Right renal cortex interstitium (tissue), 3 donors: ENCODE measurements at places on chromosomes 2 and 18. TPM values are rescaled to one million over a fixed set of nuclear protein-coding genes. Genes with fewer than 3 reads are reported as not detected.

DNA sequence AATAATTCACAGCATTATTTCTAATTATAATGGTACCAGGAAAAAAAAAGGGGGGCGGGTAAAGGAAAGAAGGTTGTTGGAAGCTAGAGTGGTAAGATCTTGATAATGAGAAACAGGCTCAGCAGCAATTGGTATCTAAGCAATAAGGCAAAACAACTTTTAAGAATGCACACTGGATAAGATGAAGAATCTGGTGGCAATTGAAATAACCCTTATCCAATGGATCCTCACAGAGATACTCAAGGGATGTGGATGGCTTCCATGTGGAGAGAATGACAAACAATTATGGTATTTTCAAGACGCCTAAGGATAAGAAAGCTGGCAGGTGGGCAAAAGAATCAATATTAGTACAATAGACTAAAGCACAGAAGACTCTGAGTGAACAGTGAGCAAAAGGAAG, 153.6 kb downstream of the UPP2 start:
- DNase-seq: no peak

GRCh38 chr2:109213646-109214433, 84.8 kb downstream of the SH3RF3 start:
- no peak for DNase-seq

DNA sequence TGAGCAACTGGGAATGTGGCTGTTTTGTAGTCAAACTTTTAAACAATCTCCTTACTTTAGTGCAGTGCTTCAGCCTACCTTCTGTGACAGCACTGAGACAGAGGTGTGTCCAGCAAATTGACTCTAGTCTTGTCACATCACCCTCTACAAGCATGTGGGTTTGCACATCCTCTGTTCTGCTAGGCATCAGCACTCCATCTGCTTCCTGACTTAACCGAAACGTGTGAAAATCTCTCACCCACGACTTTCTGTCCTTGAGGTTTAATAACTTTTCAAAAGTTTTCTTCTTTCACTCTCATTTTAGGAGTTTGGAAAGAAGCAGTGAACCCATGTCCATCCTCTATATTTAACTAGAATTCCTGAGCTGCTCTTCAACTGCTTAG, 42.6 kb downstream of the TTR start:
- DNase-seq: no peak

DNA sequence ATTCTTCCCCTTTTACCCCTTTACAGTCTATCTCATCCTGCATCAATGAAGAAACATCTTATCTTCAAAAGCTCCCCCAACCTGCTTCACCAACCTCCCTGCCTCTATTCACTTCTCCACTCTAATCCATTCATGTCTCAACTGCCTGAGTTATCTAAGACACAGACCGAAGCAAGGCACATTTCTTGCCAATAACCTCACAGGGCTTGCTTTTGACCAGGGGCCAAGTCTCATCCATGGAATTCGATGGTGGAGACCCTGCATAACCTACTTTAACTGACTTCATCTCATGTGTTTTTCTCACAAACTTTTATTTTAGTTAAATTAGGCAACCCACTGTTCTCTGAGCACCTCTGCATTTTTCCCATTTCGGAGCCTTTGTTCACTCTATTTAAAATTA, 69.7 kb downstream of the MYCN start:
- no peak for DNase-seq

DNA sequence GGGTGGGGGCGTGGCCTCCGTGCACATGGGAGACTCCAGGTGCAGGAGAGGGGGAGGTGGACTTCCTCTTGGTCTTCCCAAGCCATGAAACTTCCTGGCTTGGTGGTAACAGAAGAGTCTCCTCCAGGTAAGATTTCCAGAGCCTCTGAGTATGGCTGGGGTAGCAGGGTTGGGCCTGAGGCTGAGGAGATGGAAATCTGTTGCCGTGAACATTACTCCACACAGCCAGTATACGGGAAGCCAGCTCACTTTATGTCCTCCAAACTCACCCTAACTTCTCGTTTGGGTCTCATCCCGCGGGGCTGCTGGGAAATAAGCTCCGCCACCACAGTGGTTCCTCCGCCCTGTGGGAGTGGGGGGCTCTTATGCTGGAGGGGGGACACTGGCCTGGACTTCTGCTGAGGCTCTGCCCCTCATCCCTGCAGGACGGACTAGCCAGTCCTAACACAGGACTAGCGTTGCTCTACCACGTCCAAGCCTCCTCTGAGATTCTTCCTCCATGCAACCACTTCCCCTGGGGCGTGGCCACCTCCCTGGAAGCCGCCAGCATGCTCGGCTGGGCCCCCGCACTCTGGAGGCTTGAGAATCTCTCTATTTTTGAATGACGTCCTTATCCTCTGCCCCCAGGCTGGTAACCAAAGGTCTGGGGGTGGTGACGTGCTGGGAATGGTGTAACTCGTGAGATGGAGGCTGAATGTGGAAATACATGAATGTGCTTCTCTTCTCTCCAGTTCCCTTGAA, 777 bp upstream of the RAB17 start:
- DNase-seq: no peak

DNA sequence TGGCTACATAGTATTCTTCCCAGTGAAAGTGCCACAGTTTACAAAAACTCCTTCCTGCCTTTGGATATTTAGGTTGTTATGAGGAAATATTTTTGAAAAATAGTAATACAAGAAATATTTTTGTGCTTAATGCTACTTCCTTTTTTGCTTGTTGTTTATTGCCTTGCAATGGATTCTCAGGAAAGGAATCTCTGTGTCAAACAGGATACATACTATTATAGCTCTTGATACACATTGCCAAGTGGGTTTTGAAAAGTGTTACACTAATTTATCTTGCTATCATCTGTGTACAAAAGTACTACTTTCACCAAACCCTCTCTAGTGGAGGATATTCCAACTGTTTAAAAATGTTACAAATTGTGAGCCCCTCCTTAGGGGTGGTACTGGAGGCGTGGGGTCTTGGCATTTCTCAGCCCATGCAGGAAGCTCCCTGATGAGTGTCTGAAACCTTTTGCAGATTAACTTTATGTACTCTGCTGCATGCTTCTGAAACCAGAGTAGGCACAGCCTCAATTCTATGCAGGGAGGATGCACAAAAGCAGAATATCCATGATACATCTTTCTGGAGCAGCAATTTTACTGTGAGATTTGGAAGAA, 54.5 kb downstream of the EVA1A start:
- DNase-seq: no peak

- no peak for DNase-seq
Observed at GRCh38 chr2:46545015-46545839, 65.9 kb downstream of the TMEM247 start.

DNA sequence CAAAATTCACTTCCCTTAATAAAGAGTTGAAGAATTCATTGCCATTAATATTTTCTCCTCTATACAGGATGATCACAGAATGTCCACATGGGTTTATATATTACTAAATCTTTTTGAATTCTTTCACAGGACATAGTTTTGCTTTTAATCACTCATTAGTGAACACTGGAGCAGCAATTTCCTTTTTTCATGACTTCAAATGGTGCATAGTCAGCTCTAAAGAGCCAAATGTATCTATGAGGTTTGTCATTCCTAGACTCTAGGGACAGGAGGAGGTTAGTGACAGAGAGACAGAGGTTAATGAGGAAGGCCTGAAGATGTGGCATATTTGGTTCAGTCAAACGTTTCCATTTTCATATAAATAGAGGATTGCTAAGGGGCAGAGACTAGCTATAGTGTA, 111.8 kb downstream of the FSHR start:
- DNase-seq: no peak

GRCh38 chr2:50356858-50357257, 675.1 kb downstream of the NRXN1 start:
- DNase-seq: no peak

DNA sequence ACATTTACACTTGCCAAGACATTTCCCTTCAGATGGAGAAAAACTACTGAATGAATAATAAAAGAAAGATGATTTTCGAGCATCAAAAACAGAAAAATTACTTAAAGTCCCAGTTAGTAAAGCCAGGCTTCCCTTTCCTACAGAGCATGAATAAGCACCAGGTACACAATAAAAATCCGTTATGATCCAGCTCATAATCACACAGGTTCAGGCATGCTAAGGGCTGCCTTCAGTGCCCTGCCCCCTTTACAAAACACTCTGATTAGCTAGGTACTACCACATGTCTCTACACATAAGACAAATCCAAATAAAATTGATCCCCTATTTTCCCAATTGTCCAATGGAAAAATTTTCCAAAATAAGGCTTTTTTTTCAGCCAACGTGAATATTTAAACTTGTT, 413.2 kb upstream of the LRATD1 start:
- DNase-seq: no peak

RND3 gene
- 60.6 TPM for polyA plus RNA-seq

LAMA3 gene
- 2.6 TPM for polyA plus RNA-seq

INHBB gene
- 0.04 TPM for polyA plus RNA-seq
